AG04450 (cell line): ENCODE measurements at places on chromosomes 12 and 14.

DNA sequence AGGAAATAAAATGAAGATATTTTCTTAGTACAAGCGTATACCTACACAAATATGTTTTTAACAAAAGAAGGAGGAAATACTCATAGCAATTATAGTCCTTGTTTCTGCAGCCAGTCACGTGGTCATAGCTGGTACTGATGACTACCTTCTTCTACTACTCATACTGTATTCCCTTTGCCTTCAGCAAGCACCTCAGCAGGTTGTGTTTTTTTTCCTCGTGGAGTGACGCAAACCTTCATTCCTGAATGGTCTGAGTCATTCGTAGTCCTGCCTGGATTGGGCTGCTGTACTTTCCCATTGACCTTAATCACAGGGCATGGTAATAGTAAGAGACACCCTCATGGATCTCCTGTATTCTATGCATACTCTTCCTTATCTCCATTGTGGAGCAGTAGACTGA, 25.7 kb upstream of the SLC16A7 start:
- DNase-seq = no peak

GRCh38 chr14:59086241-59086882, 102.1 kb upstream of the DAAM1 start:
- DNase-seq = peak; percentile 8

DNA sequence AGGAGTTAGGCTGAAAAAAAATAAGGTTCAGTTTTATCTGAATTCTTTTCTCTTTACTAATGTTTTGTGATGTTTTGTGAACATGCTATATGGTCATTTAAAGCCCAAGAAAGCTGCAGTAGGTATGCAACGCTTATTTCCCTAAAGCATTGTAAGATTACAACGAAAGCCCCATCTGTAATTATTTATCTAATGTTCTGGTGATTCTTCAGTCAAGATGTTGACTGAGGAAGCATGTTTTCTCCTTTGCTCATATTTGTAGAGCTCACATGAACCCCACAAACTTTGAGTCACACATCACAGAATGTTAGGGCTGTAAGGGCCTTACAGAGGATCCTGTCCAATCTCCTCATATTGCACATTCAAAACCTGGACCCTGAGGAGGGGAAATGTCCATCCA, 3.2 kb upstream of the TUBA1C start:
- DNase-seq = no peak

DNA sequence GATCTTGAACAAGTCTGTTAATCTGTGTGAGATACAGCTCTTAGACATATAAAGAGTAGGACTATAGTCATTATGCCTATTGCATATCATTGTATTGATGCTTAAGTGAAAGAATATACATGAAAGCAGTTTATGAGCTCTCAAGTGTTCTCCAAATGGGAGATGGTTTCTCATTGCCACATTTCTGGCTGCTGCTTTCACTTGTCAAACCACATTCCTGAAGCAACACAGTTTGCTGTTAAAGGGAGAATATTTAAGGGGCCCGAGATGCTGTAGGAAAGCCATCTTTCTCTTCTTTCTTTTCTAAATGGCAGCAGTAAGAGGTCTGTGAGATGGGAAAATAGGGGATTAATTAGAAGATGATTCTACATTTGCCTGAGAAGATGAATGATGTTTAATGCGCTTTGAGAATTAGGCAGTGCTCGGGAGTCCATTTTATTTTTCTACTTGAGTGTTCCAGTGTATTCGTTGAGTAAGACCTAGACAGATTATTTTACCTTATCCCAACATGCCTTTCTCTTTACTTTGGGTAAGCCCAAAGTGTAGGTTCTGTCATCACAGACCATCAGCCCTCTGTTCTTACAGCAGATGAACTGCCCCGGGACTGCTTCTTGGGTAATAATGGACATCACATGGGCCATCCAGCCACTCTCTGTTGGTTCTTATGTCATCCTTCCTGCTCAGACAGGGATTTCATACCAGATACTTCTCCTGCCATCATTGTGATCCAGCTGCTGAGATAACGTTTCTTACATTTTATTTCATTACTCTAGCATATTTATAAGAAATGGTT, 35.6 kb downstream of the ANO4 start:
- no peak for DNase-seq

DNA sequence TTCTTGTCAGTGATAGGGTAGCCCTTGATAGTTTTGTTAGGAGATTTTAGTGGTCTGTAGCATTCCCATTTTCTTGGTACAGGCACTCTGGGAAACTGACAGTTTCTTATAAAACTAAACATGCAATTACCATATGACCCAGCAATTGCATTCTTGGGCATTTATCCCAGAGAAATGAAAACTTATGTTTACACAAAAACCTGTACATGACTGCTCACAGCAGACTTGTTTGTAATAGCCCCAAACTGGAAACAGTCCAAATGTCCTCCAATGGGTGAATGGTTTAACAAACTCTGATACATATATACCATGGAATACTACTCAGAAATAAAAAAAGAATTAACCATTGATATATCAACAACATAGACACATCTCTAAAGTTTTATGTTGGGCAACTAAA, 75.5 kb downstream of the BORCS5 start:
- peak; percentile 94 for DNase-seq

- DNase-seq = peak; percentile 66
These were observed 40.5 kb downstream of the ESR2 start for GRCh38 chr14:64253672-64254071.

- no peak for DNase-seq
These were observed 26.7 kb downstream of the VEZT start for GRCh38 chr12:95244350-95244749.

DNA sequence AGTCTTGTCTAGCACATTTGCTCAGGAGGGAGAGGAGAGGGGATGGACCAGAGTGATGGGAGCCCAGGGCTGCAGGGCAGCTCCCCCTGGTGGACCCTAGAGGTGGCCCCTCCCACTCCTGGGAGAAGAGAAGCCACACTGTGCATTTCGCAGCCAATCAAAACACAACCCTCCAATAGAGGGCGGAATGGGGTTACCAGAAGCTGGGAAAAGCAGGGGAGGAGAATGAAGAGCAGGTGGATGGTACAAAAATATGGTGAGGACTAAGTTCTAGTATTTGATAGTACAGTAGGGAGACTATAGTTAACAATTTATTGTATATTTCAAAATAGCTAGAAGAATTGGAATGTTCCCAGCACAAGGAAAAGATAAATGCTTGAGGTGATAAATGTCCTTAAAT, 23.6 kb downstream of the VASH1 start:
- DNase-seq = peak; percentile 34

DNA sequence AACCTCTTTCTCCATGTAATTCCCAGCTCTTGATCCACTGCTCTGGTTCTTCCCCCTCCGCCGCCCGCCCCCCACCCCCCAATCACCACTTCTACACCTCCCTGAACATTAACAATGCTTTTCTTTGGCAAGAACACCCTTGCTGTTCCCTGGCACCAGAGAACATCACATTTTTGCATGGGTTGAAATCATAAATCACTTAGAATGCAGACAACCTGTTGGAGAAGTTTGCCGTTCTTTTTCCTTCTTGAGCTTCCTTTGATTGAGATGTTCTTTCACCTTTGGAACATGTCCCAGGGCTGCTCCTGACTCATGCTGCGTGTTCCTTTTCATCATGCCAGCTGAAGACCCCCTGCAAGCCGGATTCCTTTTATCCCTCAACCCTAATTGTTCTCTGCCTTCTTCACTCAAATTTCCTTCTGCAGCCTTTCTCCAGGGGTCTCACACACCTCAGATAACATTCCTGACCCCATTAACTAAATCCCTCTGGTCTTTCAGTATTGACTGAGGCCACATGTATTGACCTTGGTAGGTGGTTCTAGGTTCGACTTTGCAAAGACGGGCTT, 294.1 kb upstream of the TMPO start:
- no peak for DNase-seq

- no peak for DNase-seq
These were observed 208.3 kb downstream of the SYNE2 start for GRCh38 chr14:64061115-64061514.

- DNase-seq = no peak
These were observed 41.5 kb downstream of the KIF21A start for GRCh38 chr12:39401459-39401858.

DNA sequence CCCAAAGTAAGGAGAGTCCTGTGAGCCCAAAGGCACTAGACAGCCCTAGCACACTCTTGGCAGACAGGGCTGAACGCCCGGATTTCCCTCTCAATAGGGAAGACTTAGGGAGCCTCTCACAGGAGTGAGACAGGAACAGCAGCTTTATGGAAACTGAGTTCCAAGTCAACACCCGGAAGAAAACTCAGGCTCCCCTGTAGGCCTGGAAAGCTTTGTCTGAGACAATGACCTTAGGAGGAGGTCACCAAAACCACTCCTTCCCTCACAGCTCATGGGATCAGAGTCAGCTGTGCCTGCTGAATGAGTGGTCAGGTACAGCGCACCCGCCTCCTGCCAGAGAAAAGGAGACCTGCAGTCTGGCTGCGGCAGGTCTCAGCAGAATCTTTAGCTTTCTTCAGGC, 229.5 kb downstream of the CACNA1C start:
- no peak for DNase-seq

DNA sequence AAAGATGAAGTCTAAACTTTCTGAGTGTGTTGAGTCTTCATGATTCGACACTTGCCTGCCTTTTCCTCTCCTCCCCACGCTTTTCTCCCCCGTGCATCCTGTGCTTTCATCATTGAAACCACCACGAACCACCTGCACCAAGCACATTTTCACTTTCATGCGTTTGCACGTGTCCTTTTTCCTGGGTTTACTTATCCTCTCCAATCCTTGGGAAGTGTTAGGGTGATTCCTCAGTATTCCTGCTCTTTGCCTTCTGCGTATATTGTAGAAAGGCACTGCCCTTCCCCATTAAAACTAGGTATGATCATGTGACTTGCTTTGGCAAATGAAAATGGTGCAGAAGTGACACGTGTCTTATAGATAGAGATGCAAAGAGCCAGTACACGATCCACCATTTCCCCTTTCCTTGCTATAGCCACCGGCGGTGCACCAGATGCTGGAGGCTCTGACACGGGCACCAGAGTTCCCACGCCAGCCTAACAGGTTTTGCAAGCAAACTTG, 106.6 kb downstream of the BRMS1L start:
- no peak for DNase-seq

DNA sequence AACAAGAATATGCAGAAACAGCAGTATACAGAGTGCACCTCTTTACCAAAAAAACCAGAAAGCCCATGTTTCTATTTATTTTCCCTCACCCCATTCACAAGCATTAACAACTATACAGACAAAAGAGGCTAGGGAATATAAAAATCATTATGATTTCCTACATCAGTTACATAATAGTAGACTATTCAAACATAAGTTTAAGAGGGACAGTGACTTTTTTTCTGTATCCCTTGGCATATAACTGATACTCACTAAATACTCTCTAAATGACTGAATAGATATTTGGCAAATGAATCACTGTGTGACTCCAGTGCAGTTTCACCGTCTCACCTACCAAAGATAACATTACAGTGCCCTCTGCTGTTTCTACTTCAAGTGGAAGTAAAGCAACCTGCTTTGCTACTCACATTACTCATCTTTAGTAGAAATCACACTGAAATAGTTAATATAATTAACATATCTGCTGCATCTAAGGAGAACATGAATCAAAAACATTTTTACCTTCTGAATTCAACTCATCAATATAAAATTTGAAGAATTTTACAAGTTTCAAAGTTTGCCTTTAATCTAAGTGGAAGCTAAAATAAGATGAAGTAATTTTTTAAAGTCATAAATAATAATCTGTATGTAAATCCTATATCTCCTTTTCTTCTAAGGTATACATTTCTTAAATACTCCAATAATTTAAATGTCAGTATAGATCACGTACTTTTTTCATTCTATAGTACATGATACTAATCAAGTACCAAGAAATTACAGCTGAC, 103.8 kb downstream of the OSBPL8 start:
- DNase-seq = peak; percentile 79

DNA sequence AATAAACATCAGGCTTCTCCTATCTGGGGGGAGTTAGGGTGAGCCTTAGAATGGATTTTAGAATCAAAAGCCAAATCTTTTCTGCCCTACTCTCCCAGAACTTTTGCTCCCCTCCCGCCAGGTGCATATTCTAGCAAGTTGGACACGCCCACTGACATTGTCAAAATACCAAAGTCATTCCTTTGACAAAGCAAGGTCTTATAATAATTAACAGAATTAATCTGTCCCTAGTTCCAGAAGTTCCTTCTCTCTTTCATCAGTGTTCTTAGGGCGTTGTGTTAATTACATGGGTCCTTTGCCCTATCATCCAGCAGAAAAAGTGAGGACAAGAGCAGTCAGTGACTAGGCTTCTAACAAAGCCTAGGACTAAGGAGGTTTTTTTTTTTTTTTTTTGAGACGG, 2.4 kb downstream of the PRR13 start:
- DNase-seq = no peak

GRCh38 chr14:36658123-36659009, 3.3 kb upstream of the PAX9 start:
- DNase-seq = no peak

DNA sequence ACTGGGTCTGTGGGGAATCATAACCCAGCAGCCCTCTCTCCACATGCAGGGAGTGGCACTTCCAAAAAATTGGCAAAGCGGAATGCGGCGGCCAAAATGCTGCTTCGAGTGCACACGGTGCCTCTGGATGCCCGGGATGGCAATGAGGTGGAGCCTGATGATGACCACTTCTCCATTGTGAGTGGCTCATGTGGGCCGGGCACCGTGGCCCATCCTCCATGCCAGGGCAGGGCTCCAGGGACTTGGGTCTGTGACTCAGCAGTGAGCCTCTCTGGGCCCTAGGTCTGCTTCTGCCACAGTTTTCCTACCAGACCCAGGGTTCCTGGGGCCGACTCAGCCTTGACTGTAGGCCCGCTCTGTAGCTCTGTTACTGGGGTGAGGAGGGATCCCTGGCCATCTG, 2.2 kb downstream of the NPFF start:
- no peak for DNase-seq

- DNase-seq = no peak
These were observed 5.9 kb upstream of the GSC start for GRCh38 chr14:94775871-94776210.

GRCh38 chr12:93698307-93699092, 21.3 kb downstream of the CRADD start:
- DNase-seq = no peak

DNA sequence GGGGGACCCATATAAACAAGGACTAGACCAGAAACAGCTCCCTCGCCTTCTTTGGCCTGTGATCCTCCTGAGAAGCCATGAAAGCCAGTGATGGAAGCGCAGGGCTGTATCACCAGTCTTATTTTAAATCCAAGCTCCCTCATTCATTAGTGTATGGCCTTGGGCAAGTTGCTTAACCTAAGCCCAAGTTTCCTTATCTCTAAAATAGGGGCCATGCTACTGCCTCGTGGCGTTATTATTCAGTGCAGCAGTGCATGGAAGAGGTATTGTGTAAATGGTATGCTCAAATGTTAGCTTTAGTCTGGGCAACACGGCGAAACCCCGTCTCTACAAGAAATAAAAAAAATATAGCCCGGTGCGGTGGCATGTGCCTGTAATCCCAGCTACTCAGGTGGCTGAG, 9.9 kb downstream of the ESPL1 start:
- DNase-seq = no peak

GRCh38 chr12:74647256-74647655, 109.6 kb downstream of the ATXN7L3B start:
- DNase-seq = no peak
